DMS 273 treated with DMSO at 0.1 percent for 48 hours (cell line): ENCODE measurements at places on chromosomes 16 and 17.

DNA sequence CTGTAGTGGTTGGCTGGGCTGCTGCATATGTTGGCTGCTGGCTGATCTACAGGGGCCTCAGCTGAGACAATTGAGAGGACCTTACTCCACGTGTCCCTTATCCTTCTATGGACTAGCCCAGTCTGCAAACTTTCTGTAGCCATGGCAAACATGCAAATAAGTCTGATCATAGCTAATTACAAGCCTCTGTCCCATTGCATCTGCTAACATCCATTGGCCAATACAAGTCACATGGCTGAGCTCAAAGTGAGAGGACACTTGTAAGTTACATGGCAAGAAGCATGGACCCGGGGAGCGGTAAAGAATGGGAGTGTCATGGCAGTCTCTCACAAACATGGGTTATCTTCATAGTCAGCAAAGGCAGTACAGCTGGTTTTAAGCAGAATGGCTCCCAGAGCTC lies 11.6 kb upstream of the IL4R start:
- DNase-seq = no peak

DNA sequence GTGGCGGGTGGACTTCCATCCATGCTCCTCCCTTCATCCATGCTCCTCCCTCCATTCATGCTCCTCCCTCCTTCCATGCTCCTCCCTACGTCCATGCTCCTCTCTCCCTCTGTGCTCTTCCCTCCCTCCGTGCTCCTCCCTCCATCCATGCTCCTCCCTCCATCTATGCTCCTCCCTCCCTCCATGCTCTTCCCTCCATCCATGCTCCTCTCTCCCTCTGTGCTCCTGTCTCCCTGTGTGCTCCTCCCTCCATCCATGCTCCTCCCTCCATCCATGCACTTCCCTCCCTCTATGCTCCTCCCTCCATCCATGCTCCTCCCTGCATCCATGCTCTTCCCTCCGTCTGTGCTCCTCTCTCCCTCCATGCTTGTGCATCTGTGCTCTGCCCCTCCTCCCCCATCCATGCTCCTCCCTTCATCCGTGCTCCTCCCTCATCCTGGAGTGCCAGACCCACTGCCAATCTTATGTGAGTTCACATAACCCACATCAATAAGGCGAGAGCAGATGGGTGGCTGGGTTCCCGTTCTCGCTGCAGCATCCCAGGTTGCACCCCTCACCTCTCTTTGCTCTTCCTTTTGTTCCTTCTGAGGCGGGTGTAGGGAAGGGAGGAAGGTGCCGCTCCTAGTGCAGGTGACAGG lies 22.8 kb downstream of the KSR1 start:
- no peak for DNase-seq

DNA sequence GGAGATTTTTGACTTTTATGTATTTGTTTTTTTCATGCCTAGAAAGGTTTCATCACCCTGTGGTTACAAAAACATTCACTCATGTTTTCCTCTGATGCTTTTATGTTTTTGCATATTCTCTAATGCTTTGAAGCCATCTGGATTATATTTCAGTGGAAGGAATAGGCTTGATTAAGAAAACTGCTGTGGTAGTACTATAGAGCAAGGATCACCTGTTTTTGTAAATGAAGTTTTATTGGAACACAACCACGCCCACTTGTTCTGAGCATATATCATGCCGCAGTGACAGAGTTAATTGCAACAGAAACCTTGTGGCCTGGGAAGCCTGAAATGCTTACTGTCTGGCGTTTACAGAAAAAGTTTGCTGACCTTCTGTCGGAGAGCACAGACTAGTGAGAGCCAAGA lies 11.5 kb downstream of the COX10 start:
- no peak for DNase-seq

- DNase-seq = no peak
Observed at GRCh38 chr16:77289331-77289809, 90.2 kb downstream of the SYCE1L start.

DNA sequence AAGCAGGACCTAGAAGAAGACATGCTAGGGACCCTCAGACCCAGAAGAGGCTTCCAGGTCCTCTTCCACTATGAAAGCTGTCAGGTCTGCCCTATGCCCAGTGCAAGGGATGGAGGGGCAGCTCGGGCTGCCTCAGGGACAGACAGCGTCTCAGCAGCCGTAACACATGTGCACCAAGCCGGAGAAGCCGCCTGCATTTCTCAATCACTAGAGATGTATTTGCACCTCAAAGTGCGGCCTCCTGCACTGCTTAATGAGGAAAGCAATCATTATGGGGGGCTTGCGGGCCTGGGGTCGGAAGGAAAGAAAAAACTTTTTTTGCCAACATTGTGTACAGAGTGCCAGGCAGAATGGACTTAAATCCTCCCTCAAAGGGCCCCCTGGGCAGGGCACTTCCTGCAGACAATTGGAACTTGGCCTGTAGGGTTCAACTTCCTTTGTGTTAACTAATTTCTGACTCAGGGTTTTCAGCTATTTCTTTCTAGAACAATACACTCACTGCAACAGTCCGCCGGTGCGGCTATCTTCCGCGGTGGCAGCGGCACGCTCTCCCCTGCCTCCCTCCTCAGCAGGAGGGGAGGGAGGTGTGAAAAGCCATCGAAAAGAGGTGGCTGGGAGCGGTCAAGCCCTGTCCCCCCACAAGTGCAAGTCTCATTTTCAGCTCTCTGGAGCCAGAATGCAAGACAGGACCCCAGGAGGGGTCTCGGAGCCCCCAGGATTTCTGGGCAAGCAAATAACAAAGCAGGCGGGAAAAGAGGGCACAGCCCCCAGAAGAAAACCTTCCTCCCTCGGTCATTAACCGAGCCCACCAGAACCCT lies 101.2 kb downstream of the ZNF423 start:
- no peak for DNase-seq

DNA sequence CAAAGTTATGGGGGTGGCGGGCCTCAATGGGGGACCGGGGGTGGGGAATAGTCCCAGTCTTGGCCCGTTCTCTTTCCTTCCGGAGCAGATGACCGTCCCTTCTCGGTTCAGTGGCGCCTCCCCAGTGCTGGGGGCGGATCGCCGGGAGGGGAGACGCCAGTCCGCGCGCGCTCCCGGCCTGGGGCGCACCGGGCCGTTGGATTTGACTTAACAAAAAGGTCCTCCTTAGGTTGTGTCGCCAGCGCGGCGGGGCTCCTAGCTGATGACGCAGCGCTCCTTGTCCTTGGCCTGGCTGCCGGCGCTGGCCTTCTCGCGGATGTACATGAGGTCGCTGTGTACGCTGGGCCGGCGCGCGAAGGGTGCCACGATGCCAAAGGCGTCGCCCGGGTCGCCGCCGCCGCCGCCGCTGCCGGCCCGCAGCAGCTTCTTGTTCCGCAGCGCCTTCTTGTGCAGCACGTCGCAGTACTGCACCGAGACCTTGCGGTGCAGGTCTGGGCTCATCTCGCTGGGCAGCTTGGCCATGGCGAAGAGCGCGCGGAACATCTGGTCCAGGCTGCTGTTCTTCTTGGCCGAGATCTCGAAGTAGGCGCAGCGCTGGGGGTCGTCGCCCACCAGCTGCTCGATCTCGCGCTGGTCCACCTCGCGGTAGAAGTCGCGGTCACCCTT lies 1.2 kb downstream of the RASD1 start:
- DNase-seq = peak; percentile 6

DNA sequence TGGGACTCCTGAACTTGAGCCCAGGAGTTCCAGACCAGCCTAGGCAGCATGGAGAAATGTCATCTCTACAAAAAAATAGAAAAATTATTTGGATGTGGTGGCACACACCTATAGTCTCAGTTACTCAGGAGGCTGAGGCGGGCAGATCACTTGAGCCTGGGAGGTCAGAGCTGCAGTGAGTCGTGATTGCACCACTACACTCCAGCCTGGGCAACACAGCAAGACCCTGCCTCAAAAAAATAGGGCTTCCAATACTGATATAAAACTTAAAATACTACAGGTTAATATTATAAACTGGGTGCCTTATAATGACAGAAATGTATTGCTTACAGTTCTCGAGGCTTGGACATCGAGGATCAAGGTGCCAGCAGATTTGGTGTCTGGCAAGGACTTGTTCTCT lies 10.6 kb downstream of the CES2 start:
- no peak for DNase-seq

DNA sequence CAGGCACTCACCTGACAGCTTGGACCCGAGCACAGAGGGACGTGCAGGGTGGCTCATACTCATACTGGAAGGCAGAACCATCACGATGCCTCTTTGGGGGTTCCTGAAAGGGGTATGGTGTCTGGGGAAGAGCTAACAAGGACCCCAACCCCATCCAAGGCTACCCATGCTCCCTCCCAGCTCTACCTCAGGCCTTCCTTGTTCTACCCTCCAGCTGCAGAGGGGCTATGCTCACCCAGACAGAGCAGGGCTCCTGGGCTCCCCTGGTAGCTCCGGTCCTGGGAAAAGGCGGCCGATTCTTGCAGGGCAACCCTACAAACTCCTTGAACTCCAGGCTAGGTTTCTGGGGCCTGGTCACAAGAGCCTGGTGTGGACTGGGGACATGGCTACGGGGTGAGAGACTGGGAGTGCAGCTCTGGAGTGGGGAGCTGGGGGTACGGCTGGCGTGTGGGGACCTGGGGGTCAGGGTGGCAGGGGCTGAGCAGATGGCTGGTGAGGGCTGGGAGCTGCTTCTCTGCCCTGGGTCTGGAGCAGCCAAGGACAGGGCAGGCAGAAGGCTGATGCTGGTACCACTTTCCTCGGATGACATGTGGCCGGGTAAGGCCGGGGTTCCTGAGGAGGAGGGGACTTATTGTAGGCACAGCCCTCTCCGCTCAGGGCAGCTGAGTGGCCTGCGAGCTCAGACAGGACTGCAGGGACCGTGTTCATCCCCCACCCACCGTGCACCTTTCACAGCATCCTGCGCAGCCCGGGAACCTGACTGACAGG lies 2.1 kb downstream of the ACD start:
- no peak for DNase-seq

- no peak for DNase-seq
Observed at GRCh38 chr17:7084088-7084487, 4.0 kb upstream of the CLEC10A start.

GRCh38 chr16:28823291-28823872 lies 583 bp downstream of the ATXN2L start:
- no peak for DNase-seq

DNA sequence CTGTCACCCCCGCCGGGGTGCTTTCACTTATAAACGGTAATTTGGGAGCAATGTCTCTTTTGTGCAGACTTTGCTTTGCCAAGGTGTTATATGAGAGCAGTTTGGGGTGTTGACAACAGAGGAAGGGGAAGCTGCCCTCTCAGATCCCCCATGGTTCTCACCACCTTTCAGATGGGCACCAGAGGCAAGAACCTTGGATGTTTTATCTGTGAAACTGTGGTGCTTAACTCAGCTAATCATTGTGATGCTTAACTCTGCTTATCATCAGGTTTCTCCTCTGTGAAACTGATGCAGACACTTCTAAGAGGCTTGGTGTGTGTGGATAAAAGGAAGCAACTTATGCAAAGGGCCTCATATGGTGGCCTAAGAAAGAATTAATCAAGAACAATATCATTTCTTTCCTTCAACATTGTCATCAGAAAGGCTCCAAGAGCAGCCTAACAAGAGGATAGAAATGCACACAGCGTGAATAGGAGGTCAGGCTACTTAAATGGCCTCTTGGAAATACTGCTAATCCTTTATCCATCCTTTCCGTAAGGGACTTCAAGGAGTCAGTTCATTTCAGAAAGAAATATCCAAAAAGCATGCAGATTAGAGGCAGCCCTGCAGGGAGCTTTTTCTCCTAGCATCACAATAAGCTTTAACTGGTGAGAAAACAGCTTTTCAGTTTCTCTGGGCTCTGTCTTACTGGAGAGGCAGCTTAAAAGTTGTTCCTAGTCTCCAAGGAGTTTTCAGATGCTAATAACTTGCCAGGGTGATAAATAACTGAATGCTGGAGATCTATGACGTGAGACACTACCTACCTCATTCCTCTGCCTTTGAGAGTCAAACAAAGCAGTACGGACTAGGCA lies 55.1 kb upstream of the CLEC3A start:
- no peak for DNase-seq

DNA sequence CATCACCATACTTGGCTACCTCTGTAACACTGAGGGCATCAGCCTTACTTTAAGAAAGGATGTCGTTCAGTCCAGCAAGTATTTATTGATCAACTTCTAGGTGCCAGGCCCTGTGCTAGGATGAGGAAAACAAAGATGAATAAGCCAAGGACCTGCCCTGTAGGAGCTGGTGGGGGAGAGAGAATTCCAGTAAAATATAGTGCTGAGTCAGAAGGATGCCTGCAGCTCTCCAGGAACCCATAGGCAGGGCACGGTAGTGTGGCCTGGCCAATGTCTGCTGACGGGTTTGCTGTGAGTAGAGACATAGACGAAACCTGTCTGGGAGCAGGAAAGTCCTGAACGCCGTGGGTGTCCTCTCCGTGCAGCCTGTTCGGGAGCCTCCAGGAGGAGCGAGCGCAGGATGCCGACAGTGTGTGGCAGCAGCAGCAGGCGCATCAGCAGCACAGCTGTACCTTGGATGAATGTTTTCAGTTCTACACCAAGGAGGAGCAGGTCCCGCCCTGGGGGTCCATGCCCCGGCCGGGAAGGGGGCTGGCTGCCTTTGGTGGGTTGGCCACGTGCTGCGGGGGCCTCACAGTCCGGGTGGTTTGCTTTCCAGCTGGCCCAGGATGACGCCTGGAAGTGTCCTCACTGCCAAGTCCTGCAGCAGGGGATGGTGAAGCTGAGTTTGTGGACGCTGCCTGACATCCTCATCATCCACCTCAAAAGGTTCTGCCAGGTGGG lies 55.6 kb downstream of the USP43 start:
- no peak for DNase-seq

GRCh38 chr16:29030086-29030840 lies 45.4 kb downstream of the LAT start:
- no peak for DNase-seq

DNA sequence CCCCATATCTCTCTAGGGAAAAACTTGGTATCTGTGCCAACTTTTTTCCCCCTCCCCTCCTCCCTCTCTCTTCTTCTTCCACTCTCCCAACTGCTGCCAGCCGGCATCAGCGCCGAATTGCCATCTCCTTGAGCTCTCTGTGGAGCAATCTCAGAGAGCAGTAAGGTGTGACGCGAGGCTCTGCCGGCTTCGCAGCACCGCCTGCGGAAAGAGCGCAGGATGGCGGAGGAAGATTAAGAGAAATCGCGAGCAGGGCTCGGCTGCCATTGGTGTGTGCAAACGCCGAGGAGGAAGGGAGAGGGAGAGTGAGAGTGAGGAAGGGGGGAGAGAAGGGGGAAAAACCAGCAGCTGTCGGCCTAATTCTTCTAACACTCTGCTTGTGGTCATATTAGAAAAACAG lies 44.2 kb downstream of the NEUROD2 start:
- peak; percentile 80 for DNase-seq

DNA sequence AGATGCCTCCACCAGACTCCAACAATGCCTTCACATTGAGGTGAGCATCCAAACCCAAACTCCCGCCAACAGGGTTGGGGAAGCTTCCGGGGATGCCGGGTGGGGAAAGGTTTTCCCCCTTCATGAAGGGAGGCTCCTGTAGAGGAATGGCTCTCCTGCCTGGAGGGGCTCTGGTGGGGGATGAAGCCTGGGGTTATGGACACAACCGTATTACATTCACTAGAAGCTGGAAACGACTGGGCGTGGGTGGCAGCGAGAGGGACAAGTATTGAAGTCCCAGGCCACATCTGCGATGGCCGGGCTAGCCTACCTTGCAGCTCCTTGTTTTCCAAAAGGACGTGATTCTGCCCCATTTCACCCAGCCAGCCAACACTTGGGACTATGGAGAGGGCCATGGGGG lies 321.1 kb downstream of the C16orf95 start:
- DNase-seq = no peak

GRCh38 chr17:4318596-4318995 lies 47.9 kb downstream of the UBE2G1 start:
- DNase-seq = no peak
